ENCODE measurements at places on chromosomes 3 and 15.

- DNase-seq: no peak
Observed at GRCh38 chr3:38165722-38166387, 518 bp downstream of the OXSR1 start.

- DNase-seq: no peak
Observed at GRCh38 chr3:149971403-149972075, 844 bp upstream of the PFN2 start.

DNA sequence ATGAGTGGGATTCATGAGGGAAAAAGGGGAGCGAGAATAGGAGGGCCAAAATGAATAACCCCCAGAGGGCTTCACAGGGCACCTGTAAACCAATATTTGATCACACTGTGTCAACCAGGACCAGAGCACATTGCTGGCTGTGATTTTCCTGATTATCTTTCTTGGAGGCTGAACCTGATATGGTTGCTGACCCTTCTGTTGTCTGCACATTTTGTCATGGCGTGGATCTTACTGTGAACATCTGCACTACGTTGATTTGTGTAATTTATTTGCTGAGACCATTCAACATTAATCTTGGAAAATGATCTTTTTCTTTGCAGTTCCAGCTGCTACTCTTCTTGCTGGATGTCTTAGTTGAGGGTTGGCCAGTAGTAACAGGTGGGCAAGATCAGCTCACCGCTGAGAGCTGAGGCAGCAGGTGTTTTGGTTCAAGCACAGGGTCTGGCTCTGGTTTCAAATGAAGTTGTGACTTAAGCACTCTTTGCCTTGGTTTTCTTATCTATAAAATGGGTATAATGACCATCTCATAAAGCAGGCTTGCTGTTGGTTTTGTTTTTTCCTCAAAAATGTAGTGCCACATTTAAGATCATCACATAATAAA lies 61.2 kb downstream of the ARHGEF26 start:
- DNase-seq: no peak

GRCh38 chr15:99845009-99845408 lies 111.8 kb upstream of the LYSMD4 start:
- DNase-seq: no peak

- no peak for DNase-seq
Observed at GRCh38 chr15:38554354-38554753, 10.3 kb downstream of the RASGRP1 start.

GRCh38 chr15:69587723-69588426 lies 135.3 kb downstream of the RPLP1 start:
- DNase-seq: no peak
